ENCODE measurements at places on chromosomes 6 and 20.

GRCh38 chr6:84425971-84426705, 198.7 kb upstream of the CEP162 start:
- DNase-seq: no peak

DNA sequence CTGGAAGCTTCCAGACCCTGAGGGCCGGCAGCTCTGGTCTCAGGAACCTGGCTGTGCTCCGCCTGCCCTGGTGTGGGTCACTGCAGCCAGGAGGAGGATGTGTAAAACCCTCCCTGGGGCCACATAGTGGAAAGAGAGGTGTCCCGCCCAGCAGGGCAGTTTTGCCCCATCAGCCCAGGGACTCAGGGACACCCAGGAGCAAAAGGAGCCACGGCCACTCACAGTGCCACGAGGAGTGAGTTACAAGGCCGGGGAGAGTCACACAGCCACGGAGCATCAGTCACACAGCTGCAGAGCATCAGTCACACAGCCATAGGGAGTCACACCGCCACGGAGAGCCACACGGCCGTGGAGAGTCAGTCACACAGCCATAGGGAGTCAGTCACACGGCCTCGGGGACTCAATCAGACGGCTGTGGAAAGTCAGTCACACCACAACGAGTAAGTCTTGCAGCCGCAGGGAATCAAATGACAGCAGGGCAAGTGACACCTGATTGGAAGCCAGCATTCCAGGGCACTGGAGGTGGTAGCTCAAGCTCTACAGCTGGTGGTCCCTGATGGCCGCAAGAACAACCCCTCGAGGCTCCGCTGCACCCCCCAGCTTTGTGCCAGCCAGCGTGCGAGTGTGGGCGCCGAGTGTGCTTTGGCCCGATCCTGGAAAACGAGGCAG, 60.9 kb downstream of the DLL1 start:
- DNase-seq: no peak

DNA sequence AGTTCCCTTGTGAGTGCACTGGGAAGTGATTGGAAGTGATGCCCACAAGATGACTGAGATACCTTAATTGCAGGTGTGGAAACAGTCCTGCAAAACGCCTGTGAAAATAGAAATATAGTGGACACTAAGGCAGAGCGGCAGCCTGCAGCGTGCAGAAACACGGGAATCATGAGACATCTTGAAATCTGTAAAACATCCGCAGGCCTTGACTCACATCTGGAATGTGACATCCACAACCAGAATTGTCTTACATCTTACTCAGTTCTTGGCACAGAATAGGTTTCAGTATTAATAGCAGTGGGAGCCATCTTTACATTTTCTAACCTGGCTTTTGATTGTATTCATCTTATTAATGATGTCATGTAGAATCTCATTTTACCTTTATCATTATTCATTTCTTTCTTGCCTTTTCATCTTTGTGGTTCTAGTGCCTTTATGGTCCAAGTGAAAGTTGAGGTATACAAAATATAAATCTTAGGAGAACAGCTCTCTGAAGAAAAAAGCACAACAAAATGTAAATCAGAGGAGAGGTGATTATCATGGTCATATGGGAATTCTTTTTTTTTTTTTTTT, 44.6 kb downstream of the CDYL start:
- no peak for DNase-seq

DNA sequence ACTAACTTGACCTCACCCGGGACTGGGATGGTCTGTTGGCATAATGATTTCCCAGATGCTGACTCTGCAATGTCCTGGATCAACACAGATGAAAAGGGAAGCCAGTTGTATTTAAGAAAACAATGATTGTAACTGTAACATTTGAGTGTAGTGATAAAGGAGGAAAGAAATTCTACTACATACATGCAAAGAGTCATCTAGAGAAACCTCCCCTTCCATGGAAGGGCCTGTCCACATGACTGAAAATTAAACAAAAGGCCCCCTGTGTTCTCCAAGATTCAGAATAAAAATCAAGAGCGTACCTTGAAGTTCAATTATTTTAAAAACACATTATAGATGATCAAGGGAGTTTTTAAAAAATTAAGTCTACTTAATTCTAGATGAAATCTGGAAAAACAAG, 151.2 kb downstream of the FOXC1 start:
- no peak for DNase-seq

DNA sequence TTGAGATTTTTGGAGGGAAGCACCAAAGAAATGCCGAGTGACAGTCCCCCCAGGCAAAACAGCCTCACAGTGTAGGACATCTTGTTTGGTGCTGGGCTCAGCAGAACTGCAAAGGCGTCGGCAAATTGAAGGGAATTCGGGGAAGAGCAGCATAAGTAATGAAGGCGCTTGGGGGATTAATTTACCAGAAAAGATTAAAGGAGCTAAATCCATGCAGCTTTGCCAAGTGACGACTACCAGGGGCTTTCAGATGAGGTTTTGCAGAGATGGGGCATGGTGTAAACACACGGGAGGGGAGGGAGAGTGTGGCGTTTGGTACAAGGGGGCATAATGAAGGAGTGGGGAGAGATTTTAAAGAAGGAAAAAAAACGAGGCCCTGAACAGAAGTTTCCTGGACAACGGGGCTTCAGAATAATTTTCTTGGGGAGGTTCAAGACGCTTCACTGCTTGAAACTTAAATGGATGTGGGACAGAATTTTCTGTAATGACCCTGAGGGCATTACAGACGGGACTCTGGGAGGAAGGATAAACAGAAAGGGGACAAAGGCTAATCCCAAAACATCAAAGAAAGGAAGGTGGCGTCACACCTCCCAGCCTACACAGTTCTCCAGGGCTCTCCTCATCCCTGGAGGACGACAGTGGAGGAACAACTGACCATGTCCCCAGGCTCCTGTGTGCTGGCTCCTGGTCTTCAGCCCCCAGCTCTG, 45.4 kb upstream of the CDH22 start:
- no peak for DNase-seq

GRCh38 chr20:64260239-64260638, 4.7 kb downstream of the PCMTD2 start:
- DNase-seq: no peak

Data from activated CD4-positive, alpha-beta T cell treated with anti-CD3 and anti-CD28 coated beads for 1 hour (primary cell).